ENCODE measurements at places on chromosomes 3 and 15.
A peak's percentile ranks its signal among the peaks of the same experiment; 100 is the strongest.

DNA sequence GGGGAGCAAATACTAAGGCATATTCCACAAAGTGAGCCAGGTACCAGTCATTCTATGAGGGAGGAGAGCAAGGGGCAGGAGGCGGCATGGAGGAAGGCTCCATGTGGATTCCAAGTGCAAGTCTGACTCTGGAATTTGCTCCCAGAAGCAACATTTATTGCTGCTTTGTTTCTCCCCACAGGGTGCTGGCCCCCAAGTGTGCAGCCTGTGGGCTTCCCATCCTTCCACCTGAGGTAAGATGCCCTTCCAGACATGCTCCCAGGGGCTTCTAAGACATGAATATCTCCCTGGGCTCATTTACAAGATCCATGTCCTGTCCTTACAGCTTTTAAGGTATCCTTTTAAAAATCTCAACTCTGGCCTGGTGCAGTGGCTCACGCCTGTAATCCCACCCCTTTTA, 15.9 kb upstream of the SACM1L start:
- DNase-seq, result no peak

GRCh38 chr15:35548435-35548834, 2.5 kb upstream of the DPH6 start:
- DNase-seq, result no peak

DNA sequence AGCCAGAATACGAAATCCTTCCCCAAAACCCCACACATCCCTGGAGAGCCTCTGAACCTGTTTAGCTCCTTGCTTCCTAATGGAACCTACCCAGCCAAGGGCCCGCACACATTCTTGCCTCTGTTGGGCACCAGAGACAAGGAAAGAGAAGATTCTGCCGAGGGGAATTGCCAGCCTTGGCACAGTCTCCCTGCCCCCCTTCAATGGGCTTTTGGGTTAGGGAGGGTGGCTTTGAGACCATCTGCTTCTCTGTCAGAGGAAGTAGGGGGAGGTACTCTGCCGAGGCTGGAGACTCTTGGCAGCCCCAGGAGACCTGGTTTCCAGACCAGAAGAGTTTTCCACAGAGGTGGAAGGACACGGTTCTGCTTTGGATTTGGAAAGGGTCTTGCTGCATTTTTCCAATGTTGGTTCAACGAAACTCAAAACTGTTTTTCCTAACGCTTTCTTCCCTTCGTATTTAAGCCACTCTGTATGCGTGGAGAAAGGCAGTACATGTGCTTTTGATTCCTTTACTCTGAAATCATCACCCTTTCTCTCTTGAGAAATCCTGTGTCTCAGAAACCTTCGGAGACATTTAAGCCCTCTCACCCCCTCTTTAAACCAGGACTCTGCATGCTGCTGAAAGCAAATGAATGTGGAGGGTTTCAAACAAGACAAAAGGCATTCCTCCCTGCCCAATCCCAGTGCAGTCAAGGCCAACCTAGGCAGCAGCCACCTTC, 78.8 kb upstream of the PRR23C start:
- no peak for DNase-seq

DNA sequence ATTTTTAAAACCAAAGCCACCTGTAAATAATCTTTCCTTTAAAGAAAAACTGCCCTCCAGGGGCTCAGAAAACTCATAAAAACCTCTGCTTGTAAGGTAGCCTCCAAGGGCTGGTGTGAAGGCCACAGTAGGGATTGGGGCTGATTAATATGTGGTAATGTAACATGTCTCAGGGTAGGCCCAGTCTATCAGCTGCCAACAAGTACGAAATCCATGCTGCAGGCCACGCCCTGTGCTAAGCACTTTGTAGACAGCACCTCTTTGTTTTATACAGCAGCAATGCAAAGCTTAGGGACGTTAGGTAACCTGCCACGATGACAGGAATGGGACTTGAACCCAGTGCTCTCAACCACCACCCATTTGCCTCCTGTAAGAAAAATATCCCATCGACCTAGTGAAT, 65.6 kb upstream of the PRICKLE2 start:
- no peak for DNase-seq

GRCh38 chr3:132694991-132695390, 27.2 kb downstream of the NPHP3 start:
- no peak for DNase-seq

- no peak for DNase-seq
Observed at GRCh38 chr3:69944931-69945493, 54.5 kb upstream of the SAMMSON start.

GRCh38 chr3:123642182-123642956, 57.5 kb upstream of the HACD2 start:
- peak; percentile 96 for DNase-seq

DNA sequence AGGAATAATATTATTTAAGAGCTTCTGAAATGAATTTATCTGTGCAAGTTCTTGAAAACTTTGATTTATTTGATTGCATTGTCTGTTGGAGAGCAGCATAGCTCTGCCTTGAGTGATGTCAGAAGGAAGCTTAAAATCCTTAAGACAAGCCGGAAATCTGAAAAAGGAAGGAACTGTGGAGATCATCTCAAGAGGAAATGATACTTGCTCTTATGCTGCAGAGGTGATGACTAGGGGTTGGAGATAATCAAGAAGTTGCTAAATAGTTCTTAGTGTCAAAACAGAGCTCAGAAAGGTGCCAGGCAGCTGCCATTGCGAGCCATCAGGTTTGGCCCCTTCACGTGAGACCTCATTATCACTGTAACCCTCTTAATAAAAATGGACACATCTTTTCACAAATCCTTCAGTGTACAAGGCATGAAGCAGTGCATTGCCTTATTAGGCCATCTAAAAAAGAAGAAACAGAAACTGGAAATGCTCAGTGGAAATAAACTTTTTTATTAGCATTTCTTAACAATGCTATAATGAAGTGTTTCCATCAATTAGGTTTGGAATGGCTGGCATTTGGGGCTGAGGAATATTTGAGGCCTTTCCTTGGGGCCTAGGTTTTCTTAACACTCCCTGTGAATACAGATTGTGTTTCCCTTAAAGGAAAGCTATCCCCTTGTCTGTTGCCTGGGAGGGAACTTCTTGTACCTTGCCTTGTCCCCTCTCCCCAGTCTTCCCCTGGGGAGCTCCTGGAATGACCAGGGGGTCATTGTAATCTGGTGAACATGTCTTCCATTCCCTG, 34.5 kb upstream of the VILL start:
- no peak for DNase-seq

DNA sequence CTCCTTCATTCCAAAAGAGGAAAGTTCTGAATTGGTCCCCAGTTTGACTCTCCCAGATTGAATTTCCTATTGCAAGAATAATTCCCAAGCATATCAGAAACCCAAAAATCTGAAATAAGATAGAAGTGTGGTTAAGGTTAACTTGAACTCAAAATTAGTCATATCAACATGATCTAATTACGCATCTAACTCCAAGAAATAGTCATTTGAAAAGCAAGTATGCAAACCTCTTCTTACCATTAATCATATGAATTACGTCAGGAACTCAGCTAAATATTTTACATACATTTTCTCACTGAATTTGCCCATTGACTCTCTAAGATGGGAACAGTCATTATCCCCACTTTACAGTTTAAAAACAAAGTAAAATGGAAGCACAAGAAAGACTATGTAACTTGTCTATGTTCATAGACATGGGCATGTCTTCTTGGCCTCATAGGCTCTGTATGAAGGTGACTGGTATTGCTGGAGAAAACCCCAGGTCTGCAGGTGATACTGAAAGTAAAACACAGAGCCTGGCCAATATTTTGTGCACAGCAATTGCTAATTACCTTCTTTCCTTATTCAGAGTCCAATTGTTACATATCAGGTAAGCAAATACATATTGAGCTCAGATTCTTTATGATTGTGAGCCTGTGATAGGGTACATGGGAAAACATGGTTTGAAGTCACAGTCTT, 139.2 kb downstream of the ATP8B4 start:
- DNase-seq, result no peak

DNA sequence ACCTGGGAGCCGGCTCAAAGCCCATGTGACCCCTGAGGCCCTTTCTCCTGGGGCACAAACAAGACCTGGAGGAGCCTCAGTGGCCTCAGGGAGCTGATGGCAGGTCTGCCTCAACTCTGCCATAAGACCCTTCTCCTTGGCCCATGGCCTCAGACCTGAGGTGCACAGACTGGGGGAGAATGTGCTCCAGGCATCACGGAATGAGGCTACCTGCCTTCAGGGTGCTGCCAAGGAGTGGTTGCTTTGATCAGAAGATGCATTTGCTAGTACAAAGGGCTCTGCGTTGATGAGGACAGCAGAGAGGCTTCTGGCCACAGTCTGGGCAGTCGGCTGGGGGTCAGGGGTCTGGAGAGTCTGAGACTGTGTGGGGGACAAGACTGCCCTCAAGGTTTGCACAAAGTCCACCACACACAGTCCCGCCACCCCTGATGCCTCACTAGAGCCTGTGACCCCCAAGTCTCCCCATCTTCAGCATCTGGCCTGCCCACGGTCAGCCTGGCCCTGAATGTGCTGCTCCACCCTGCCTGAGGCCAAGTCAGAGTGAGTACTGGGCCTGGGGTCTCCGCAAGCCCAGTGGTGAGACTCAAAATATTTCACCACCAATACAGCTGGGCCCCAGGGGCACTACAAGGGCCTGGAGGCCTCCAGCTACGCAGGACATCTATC, 26.6 kb downstream of the ALDH1L1 start:
- DNase-seq, result no peak

DNA sequence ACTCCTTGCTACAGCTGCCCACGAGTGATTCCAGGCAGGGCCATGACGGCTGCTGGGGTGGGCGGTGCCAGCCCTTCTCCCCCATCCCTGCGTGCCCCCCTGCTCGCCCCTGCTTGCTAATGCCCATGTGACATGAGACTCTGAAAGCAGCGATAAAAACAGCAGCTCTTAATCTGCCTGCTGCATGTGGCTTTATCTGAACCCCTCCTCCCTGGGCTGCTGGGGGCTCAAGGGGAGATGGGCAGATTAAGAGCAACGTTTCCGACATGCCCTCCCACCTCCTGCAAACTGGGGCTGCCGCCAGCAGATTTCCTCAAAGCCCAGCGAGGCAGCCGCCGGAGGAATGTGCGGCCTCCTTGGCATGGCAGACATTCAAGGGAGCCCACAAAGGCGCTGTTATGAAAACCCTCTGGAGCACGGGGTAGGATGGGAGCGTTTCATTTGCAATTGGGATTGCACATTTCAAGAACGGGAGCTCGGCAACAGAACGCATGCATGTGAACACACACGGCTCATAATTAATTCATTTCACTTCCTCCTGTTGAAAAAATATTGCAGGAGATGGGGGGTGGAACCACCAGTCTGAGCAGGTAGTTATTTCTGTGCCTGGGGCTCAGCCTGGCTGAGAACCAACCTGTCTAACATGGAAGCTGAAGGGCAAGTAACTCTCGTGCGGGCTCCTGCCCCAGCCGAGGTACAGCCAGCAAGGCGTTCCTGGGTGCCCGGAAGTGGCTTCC, 504.2 kb upstream of the PROK2 start:
- DNase-seq, result peak; percentile 17

Measured in brain microvascular endothelial cell (primary cell).